ENCODE measurements at places on chromosomes 11 and 22. TPM values are rescaled to one million over a fixed set of nuclear protein-coding genes. Genes with fewer than 3 reads are reported as not detected.

SLC25A45 gene
- 3.3 TPM for total RNA-seq

DNA sequence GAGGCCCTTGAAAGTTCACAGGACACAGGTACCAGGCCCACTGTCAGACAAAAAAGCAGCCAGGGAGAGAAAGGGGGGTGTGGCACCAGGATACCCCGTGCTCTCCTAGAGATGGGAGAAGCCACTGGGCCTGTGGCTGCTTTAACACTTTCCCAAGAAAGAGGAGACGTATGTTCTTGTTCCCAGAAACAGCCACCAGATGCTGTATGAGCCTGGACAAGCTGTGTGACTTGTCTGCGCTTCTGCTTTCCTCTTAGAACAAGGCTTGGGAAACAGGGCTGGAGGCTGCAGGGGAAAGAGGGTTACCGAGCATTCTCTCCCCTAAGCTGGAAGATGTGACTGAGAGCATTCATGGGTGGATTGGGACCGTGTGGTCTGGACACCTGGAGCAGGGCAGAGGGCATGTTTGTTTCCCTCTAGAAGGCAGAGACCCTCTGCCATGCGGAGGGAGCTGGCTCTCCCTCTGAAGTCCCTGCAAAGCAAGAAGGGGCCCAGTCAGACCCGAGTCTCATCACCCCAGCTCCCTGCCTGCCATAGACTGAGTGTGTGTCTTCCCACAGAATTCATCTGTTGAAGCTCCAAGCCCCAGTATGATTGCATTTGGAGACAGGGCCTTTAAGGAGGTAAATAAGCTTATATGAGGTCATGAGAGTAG is 74.1 kb downstream of the TRIM29 start:
- H3K4me3 ChIP-seq: no peak overlapping the region
- H3K4me1 ChIP-seq: no peaks in the 10 kb centered on the region
- H3K27me3 ChIP-seq: peaks cover 6% of the 10 kb centered on the region
- H3K27ac ChIP-seq: no peak overlapping the region
- no peaks in the 10 kb centered on the region for H3K36me3 ChIP-seq

CRYBB3 gene
- total RNA-seq: 0.97 TPM

- peaks cover 5% of the 10 kb centered on the region for H3K27me3 ChIP-seq
- peaks cover 1% of the 10 kb centered on the region for H3K36me3 ChIP-seq
- no peak for DNase-seq
Observed at GRCh38 chr11:76770642-76771445, 12.3 kb upstream of the TSKU start.

GRCh38 chr22:30326255-30326705 is 461 bp downstream of the TBC1D10A start:
- no peak overlapping the region for H3K27ac ChIP-seq
- H3K36me3 ChIP-seq: peaks cover 13% of the 10 kb centered on the region
- peaks cover 7% of the 10 kb centered on the region for H3K27me3 ChIP-seq
- peak overlapping the region; percentile 84 for H3K4me3 ChIP-seq
- DNase-seq: no peak
- peaks cover 14% of the 10 kb centered on the region for H3K4me1 ChIP-seq

- peaks cover 2% of the 10 kb centered on the region for H3K27me3 ChIP-seq
- peak within 1 kb of the TSS; percentile 100 for H3K4me3 ChIP-seq
- peaks cover 5% of the 10 kb centered on the region for H3K36me3 ChIP-seq
- peak within 1 kb of the TSS; percentile 94 for H3K27ac ChIP-seq
Observed at GRCh38 chr11:73760679-73761402, at the start of gene RAB6A. TSS of gene RAB6A (minus strand) at chr11:73761074. CDS start at chr11:73760635, 439 bp downstream.

GRCh38 chr11:82733444-82734119 is at the start of gene FAM181B:
TSS of gene FAM181B (minus strand) at chr11:82733864. CDS start at chr11:82733729, 135 bp downstream.
- H3K4me1 ChIP-seq: peaks cover 6% of the 10 kb centered on the region
- peak; percentile 63 for DNase-seq
- peaks cover 17% of the 10 kb centered on the region for H3K27me3 ChIP-seq
- peak within 1 kb of the TSS; percentile 15 for H3K27ac ChIP-seq
- H3K36me3 ChIP-seq: peaks cover 7% of the 10 kb centered on the region

Measured in endothelial cell (in vitro differentiated cells).